ENCODE measurements at places on chromosomes 3 and 15. TPM values are rescaled to one million over a fixed set of nuclear protein-coding genes. Genes with fewer than 3 reads are reported as not detected.

KBTBD13 gene
- not detected for total RNA-seq

FBXO40 gene
- not detected for total RNA-seq

CEP97 gene
- 12.1 TPM for total RNA-seq

CRYGS gene
- total RNA-seq, result 3.4 TPM

GADL1 gene
- total RNA-seq, result not detected

Measured in PC-3 (cell line).